ENCODE measurements at places on chromosomes 3 and 15.

DNA sequence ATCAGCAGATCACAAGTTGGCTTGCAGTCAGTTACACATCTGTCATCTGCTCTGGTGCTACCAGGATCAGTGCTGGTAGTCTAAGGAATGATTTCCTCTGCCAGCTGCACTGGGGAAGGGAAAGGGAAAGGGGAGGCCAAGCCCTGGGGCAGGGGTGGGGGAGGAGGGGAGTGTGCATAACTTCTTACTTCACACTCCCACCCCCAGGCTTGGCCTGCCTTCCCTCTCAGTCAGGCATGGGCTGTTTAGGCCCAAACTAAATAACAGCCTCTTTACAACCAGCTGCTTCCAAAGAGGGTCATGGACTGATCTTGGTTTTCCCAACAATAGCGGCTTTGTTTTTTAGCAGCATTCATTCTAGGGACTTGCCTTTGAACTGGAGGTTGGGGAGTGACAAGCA is 86.1 kb upstream of the PSMD6 start:
- no peak for DNase-seq

DNA sequence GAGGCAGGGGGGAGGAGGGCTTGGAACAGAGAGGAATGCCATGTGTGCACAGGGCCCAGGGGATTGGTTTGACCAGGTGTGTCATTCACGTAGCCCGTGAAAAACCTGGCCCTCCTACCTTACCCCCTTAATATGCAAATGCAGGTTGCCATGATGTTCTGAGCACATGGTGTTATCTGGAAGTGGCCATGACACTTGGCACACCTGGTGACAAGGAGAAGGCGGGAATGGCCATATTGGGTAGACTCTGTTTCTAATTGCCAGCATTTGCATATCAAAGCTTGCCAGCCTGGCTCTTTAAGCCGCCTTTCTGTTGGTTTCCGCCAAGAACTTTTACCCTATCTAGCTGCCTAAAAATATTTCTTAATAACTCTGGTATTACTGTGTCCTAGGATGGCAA is 202.1 kb upstream of the DPH6 start:
- no peak for DNase-seq

- DNase-seq, result no peak
Measured at GRCh38 chr3:193520738-193521137, 34.0 kb downstream of the ATP13A4 start.

DNA sequence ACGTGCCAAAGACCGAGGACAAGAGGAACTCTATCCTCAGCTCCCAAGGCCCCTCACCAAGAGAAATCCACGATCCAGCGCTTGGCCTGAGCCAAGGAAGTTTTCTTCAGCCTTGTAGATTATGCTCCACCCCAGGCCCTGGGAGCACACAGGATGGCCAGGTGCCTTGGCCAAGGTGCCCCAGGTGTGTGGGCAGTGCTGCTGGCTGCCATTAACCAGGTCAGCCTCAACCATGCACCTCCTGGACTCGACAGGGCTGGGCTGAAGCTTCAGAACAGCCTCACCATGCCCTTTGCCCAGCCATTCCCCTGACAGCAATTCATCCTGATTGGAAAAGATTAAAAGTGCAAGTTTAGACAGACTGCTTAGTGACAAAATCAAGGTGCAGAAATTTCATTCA is 10.9 kb upstream of the MESP1 start:
- DNase-seq, result no peak

GRCh38 chr3:101879102-101879501 is 29.8 kb downstream of the NFKBIZ start:
- no peak for DNase-seq

DNA sequence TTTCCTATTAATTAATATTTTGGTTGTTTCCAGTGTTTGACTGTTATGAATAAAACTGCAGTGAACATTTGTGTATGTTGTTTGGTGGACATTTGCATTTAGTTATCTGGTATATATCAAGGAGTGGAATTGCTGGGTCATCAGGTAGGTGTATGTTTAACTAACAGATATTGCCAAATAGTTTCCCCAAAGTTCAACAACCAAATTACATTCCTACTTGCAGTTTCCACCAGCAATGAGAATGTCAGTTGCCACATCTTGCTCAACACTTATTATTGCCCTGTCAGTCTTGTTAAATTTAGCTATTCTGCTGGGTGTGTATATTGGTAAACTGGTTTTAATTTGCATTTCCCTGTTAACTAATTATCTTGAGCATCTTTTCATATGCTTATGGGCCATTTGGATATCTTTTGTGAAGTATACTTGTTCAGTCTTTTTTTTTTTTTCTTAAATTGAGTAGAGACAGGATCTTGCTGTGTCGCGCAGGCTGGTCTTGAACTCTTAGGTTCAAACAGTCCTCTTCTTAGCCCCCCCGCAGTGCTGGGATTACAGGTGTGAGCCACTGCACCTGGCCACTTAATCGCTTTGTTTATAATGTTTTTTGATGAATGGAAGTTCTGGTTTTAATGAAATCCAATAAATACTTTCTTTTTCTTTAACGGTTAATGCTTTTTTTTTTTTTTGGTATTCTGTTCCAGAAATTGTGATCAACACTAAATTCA is 7.9 kb downstream of the FEM1B start:
- DNase-seq, result no peak

GRCh38 chr3:173584093-173584837 is 186.7 kb downstream of the NLGN1 start:
- no peak for DNase-seq

DNA sequence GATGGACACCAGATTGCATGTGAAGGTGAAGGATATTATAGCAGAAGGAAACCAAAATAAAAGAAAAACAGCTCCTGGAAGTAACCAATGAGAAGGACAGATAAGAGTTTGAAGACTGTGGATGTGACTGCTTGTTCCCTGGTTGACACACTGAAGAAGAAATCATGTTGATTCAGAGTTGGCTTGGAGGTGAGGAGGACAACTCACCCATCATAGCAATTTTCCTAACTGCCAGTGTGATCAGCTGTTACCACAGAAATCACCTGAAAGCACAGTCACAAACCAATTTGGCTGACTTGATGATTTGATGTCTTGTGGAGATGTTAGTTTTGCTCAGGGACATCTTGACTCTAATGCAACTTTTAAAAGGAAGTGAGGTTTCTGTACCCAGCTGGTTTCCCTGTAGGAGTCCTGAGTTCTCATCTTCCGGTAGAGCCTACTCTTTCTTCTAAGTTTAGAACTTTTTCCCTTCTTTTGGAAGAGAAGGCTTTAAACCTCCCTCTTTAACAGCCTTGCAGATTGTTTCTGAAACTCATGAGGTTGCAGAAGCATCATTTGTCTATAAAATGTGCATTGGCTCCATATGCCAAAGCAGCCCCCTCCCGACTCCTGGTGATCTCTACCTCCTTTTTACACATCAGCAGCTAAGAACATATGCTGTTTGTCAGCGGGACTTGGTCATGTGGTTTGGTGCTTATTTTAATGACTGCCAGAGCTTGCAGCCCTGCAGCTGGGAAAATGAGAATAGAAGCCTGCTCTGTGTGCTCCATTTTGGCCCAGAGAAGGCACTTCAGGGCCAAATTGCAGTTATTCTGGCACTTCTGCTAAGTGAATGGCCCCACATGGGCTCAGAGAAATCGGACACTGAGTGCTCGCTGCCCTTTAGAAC is 10.3 kb downstream of the ATG7 start:
- DNase-seq, result no peak

GRCh38 chr3:179476215-179476614 is 24.9 kb upstream of the GNB4 start:
- DNase-seq, result no peak

DNA sequence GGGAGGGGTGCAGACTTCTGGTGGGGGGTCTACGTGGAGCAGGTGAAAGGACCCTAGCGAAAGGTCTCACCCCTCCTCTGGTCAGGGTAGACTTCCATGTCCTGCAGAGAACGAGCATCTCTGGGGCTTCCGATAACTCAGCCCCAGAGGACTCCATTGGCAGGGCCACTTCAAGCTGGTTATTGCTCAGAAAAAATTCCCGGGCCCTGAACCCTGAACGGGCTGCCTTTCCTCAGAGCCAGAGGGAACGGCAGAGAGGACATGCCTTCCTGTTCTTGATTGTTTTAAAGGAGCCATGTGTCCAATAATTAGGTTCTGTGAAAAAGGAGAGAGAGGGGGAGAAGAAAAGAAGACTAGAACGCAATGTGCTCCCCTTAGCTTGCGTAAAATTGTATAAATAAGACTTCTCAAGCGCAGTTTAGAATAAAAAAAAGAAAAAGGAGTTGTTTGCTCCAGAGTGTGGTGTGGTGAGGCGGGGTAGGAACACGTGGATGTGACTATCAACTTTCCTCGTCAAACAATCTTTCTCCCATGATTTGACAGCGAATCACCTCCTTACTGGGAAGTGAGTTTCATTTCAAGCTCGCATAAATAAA is 193.4 kb upstream of the UBE2E1 start:
- no peak for DNase-seq

- no peak for DNase-seq
Measured at GRCh38 chr15:81910355-81911021, 135.3 kb downstream of the MEX3B start.

GRCh38 chr3:53225181-53225580 is 30.6 kb downstream of the TKT start:
- no peak for DNase-seq

- DNase-seq, result no peak
Measured at GRCh38 chr3:146517684-146518435, 26.5 kb downstream of the PLSCR1 start.

DNA sequence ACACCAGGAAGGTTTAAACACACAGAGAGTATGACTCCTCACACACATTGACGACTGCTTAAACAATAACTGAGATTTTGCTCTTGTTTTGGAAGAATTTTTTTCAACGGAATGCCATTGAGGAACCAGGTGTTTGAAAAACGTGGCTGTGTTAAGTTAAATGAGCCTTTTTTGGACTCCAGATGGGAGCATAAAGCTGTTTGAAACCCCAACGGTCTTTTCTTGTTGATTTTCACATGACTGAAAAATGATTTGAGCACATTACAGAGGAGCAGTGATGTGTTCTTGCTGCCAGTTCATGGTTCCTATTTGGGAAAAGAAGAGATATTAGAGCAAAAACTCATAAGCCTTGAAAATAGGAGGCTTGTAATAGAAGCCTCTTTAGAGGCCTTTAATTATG is 97.8 kb upstream of the SELENOK start:
- DNase-seq, result no peak

DNA sequence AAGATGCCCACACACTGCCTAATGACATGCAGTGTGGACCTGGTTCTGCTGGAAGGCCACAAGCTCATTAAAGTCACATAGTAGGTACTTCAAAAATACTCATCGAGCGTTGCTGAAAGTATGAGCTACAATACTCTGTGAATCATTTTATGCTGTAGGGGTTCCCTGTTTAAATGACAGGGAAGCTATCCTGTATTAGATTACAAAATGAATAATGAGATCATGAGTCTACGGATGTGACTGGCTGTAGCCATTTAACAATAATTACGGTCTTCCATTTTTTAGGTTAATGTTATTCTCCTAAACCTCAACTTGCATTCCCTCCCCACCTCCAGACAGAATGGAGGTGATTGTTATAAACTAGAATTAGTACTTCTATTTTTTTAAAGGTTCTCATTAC is 128.2 kb upstream of the FAM3D start:
- no peak for DNase-seq

DNA sequence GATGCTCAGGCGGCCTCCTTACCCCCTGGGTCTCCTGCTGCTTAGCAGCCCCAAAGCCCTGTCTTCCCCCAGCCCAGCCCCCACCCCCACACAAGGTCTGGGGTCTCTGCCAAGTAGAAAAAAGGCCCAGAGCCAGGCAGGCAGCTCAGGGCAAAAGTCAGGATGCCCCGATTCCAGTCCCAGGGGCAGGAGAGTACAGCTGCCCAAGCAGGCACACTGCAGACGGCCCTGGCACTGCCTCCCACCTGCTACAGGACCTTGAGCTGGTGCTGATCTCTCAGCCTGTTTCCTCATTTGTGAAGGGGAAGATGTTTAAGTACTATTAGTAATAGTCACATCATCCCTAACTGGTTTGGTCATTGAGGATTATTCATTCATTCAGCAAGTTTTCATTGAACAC is 12.6 kb downstream of the TMEM43 start:
- no peak for DNase-seq

GRCh38 chr3:71095511-71096291 is 487.8 kb downstream of the FOXP1 start:
- DNase-seq, result no peak

DNA sequence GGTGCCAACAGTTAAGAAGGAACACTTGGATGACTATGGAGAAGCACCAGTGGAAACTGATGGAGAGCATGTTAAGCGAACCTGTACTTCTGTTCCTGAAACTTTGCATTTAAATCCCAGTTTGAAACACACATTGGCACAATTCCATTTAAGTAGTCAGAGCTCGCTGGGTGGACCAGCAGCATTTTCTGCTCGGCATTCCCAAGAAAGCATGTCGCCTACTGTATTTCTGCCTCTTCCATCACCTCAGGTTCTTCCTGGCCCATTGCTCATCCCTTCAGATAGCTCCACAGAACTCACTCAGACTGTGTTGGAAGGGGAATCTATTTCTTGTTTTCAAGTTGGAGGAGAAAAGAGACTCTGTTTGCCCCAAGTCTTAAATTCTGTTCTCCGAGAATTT is 3.0 kb downstream of the SKIL start:
- DNase-seq, result no peak

DNA sequence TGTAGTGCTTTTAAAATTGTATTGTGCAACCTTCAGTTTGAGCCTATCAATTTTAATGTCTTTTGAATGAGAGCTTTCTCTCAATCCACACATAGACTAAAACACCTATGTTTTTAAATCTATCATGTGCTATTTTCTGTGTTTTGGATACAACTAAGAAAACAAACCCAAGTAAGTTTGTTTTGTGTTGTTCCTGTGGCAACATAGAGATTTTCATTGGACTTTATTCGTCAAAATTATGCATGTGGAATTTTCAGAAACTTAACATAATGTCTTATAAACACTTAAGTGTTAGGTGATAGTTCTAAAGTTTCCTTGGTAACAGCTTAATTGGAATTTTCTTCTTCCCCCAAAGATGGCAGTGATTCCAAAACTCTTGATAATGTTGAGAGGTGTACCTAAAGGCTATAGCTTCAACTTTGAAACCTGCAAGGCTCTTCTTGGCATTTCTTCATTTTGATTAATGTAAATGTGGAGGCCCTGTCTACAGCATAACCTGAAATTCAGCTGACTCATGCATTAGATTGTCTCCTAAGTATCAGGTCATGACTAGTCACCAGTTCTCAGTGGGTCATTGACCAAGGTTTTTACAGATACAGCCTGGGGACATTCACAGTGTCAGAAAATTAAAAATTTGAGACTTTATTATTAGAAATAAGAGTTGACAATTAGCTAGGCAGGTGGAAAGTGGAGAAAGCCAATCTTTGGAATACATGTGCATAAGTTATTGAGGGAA is 44.4 kb downstream of the COL6A5 start:
- no peak for DNase-seq

GRCh38 chr3:111260878-111261277 is 189.3 kb downstream of the NECTIN3 start:
- no peak for DNase-seq

- no peak for DNase-seq
Measured at GRCh38 chr3:139104062-139104461, 59.4 kb upstream of the PRR23C start.

DNA sequence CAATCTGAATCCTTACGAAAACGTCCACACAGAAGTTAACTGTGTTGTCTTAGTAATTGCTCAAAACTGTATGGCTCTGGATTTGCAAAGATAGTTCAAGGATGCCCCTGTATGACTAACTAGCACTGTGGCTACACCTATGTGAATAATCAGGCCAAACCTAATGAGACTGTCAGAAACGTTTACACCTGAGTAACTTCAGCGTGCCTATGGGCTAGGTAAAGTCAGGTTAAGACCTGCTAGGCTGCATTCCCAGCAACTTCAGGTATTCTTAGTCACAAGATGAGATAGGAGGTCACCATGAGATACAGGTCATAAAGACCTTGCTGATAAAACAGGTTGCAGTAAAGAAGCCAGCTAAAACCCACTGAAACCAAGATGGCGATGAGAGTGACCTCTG is 87.8 kb upstream of the PLXND1 start:
- no peak for DNase-seq

Measured in activated CD8-positive, alpha-beta memory T cell treated with anti-CD3 and anti-CD28 coated beads for 4 hours (primary cell).